ENCODE measurements at places on chromosomes 1 and 21. TPM values are rescaled to one million over a fixed set of nuclear protein-coding genes. Genes with fewer than 3 reads are reported as not detected.

CCDC30 gene
- 1.5 TPM for total RNA-seq

GBP7 gene
- total RNA-seq, result not detected

IL10RB gene
- total RNA-seq, result 48.0 TPM

CDCP2 gene
- not detected for total RNA-seq

CSF1 gene
- total RNA-seq, result 18.1 TPM

MIXL1 gene
- not detected for total RNA-seq

RIT1 gene
- 14.6 TPM for total RNA-seq

All from colonic mucosa (tissue), 4 donors.